ENCODE measurements at places on chromosomes 12 and 14.

- no peak for DNase-seq
Measured at GRCh38 chr14:59463787-59464485, 1.2 kb downstream of the GPR135 start.

GRCh38 chr12:51323317-51323960 lies 535 bp downstream of the BIN2 start:
- no peak for DNase-seq

GRCh38 chr12:332581-333205 lies 56.4 kb downstream of the KDM5A start:
- DNase-seq: no peak

DNA sequence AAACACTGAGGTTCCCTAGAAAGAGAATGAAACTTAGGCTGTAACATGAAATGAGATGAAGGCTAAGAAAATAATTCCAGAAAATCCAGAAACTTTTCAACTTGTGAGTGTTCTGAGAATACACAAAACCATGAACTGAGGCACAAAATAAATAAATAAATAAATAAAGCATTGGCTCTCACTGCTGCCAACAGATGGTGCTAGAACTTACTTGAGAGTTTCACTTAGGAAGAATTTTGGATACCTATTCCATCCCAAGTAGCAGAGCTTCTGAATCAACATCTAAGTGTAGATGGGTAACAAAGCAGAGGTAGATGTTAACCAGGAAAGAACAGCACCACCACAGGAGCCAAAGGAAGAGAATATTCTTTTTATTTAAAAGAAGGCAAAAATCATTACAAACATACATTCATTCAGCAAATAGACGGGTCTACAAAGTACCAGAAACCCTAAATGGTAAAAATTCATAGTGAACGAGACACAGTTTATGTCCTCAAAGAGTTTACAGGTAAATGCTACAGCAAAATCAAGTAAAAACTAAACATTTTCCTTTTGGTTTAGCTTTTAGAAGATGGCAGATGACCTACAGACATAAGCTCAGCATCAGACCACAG lies 16.7 kb downstream of the EPS8 start:
- no peak for DNase-seq

GRCh38 chr12:17593715-17594406 lies 496.1 kb downstream of the RERGL start:
- no peak for DNase-seq

- DNase-seq: peak; percentile 14
Measured at GRCh38 chr14:51719955-51720354, 68.2 kb downstream of the FRMD6 start.

DNA sequence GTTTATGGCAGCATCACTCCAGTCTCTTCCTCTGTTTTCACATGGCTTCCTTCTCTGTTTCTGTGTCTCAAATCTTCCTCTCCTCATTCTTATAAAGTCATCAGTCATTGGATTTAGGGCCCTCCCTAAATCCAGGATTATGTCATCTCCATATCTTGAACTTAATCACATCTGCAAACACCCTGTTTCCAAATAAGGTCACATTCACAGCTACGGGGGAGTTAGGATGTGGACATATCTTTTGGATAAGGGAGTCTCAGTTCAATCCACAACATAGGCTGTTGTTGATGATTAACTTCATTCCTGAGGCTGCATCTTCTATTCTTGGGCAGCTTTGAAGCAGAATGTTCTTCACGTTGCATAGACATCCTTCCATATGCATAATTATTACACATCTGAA lies 40.3 kb upstream of the NTF3 start:
- DNase-seq: no peak

DNA sequence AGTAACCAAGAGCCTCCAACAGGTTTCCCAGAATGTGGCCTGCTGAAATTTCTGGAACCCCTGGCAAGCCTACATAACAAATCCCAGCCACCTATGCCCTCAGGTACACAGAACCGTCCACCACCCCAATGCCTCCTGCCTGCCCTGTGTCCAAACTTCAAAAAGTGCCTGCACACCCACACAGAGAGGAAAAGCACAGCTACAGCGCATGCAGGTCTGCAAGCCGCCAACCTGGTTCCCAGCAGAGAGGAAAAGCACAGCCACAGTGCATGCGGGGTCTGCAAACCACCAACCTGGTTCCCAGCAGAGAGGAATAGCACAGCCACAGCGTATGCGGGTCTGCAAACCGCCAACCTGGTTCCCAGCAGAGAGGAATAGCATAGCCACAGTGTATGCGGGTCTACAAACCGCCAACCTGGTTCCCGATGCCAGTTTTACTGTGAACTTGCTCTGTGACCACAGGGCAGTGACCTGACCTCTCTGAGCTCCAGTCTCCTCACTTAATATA lies 113.5 kb downstream of the SCARB1 start:
- DNase-seq: no peak

GRCh38 chr12:108850854-108851573 lies 6.4 kb downstream of the SSH1 start:
- DNase-seq: peak; percentile 82
